Mesothelial cell of epicardium (in vitro differentiated cells): ENCODE measurements at places on chromosomes 1 and 21.

DNA sequence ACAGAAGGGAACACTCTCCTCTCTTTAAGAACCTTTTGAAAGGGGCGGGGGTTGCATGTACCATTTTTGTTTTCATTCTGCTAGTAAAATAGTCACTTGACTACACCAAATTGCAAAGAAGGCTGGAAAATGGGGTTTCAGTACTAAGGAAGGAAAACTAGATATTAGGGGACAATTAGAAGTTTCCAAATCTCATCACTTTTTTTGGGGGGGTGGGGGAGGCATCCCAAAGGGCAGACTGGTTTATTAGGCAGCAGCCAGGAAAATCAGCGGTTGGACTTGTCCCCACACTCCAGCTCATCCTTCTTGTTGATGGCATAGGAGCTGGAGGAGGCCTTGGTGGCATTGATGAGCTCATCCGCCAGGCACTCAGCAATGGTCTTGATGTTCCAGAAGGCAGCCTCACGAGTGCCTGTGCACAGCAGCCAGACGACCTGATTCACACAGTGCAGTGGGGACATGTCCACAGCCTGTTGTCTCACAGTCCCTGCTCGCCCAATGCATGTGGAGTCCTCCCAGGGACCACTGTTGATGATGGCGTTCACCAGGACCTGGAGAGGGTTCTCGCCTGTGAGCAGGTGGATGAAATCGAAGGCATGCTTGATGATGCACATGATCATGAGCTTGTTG is 1.7 kb upstream of the TMEM50B start:
- H3K4me1 ChIP-seq: peaks cover 11% of the 10 kb centered on the region
- no peak overlapping the region for H3K27ac ChIP-seq
- H3K36me3 ChIP-seq: no peaks in the 10 kb centered on the region
- no peaks in the 10 kb centered on the region for H3K27me3 ChIP-seq
- DNase-seq: no peak

DNA sequence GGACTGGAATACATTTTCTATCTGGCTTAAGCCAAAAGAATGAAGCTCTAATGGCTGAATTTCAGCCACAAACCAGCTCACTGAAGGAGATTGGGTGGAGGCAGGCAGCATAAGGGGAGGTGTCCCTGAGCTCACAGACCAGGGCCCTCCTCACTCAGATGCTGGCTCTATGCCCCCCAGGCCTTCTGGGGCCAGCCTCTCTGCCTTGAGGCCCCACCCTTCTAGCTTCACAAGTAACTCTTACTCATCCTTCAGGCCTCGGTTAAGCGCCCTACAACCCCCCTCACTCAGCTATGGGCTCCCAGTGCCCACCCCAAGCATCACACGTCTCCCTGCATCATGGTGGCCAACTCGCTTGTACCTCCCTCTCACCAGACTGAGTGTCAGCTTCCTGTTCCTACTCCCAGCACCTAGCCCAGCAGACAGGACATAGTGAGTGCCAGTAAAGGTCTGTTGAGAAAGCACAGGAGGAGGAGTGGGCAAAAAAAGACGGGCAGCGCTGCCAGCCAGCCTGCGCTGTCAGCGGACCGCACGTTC is 40.8 kb upstream of the GPR157 start:
- no peaks in the 10 kb centered on the region for H3K4me1 ChIP-seq
- no peak overlapping the region for H3K27ac ChIP-seq
- H3K4me3 ChIP-seq: no peak overlapping the region
- no peak for DNase-seq

- H3K27me3 ChIP-seq: peaks cover 11% of the 10 kb centered on the region
- H3K27ac ChIP-seq: no peak overlapping the region
- no peaks in the 10 kb centered on the region for H3K36me3 ChIP-seq
- no peak for DNase-seq
- no peak overlapping the region for H3K4me3 ChIP-seq
These were observed 247.9 kb downstream of the ADGRL2 start for GRCh38 chr1:82048596-82048995.

DNA sequence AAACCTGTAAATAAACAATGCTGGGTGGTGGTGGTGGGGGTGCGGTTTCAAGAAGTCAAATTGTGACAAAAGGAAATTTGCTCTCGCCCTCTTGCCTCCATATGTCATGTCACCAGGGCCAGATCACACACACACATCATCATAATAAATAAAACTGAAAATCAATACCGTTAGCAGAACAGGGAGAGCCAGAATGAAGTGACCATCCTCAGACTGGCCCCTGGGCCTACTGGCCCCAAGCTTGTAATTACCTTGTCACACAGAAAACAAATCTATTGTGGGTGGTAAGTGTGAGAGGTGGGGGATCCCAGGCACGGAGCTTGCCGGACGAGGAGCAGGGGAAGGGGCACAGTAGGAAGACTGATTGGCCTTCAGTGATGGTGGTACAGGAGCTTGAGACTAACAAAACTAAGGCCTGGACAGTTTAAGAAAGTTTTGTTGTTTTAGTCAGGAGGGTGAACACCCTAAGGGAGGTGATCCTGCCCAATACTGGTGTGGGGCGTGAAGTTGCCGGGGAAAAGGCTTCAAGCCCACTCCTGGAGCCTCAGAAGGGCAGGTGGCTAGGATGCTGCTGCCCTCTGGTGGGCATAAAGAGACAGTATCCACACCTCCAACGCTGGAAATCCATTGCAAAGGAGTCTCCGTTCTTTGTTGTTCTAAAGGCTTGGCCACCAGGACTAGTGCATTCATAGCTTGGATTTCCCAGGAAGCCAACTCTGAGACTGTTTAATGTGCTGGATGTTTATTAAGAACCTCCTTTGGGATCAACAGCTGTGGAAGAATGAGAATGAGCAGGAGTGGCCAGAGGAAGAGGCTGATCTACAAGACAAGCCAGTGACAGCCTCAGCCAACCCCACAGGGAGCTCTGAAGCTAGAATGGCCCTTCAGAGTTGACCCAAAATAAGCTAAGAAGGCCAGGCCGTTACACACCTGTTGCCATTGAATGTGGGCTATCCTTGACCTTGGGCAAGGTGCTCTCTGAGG is 8.1 kb upstream of the C1orf216 start:
- no peak overlapping the region for H3K27ac ChIP-seq
- no peaks in the 10 kb centered on the region for H3K27me3 ChIP-seq
- no peak overlapping the region for H3K4me3 ChIP-seq
- H3K36me3 ChIP-seq: no peaks in the 10 kb centered on the region

DNA sequence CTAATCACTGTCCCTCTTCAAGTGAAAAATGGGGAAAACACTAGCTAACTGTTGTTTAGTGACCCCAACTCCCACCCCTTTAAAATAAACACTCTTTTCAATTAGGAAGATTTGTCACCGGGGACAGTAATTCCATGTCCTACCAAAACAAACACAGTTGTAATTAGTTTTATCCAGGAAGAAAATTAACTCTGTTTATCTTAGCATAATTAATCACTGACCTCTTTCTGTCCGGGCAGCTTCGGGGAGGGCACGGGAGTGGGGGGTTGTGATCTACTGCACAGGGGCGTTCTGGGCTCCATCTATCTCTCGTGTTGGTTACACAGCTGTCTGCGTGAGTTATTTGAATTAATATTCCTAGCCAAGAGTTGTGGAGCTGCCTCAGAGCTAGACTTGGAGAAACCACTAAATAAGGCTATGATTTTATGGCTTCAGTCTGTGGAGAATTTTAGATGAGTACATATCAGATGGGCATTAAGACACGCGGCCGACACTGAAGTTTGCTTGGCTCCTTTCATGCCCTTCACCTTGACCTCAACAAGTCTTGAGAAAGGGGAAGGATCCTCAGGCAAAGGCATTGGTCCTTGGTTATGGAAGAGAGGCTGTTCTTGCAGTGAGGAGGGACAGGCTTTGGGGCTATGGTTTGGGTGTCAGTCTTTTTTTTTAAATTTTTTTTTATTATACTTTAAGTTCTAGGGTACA is 102.0 kb upstream of the TRABD2B start:
- H3K27ac ChIP-seq: no peak overlapping the region
- no peak for DNase-seq
- peaks cover 41% of the 10 kb centered on the region for H3K27me3 ChIP-seq
